ENCODE measurements at places on chromosomes 3 and 15.

GRCh38 chr3:108471426-108471825, 39.0 kb downstream of the MYH15 start:
- DNase-seq: no peak

DNA sequence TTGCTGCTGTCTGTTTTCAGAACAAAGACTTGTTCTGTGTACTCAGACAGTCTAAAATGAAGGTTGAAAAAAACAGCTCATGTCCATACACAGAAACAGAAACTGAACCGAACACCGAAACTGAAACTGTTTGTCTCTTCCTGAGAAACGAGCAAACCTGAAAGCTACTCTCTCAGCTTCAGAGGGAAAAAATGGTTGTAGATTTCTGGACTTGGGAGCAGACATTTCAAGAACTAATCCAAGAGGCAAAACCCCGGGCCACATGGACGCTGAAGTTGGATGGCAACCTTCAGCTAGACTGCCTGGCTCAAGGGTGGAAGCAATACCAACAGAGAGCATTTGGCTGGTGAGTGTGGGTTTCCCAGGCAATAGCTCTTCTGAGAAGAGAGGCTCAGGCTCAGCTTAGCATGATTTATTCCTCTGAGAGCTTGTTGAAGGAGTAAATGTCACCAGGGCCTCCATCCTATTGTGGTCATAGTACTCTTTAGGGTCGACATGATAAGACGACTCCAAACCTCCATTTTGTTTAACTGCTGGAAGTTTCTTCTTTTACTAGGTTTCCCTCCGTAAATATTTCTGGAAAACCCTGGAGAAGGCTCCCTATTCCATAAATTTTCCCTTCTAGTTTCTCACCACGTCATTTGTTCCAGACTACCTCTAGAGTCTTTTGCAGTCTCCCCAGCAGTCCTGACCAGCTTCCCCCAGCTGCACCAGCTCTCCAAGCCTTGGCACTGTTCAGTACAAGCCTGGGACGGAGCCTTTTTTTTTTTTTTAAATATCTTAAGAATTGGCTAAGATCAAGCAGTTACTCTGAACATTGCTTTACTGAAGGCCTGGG, at the start of gene RTP4:
Gene RTP4, plus strand, starts transcription at position 135 of the 838 bp plus-strand sequence. Its CDS starts 57 bp downstream, at position 192.
- peak; percentile 83 for DNase-seq

DNA sequence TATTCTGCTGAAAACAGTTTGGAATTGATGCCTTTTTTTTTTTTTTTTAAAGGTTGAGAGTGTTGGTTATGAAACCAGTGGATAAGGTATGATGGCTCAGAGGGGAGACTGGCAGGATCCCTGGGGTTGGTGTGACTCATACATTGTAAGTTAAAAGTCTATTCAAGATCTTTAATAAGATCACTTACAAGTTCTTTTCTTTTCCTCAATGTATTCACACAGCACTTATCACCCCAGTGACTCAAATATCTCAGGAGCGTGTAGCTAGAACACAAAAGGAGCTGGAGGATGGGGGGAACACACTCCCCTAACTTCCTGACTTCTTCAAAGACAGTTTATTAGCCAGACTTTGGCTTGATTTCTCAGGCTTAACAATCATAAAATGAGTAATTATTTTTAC, 285.3 kb downstream of the SV2B start:
- no peak for DNase-seq

DNA sequence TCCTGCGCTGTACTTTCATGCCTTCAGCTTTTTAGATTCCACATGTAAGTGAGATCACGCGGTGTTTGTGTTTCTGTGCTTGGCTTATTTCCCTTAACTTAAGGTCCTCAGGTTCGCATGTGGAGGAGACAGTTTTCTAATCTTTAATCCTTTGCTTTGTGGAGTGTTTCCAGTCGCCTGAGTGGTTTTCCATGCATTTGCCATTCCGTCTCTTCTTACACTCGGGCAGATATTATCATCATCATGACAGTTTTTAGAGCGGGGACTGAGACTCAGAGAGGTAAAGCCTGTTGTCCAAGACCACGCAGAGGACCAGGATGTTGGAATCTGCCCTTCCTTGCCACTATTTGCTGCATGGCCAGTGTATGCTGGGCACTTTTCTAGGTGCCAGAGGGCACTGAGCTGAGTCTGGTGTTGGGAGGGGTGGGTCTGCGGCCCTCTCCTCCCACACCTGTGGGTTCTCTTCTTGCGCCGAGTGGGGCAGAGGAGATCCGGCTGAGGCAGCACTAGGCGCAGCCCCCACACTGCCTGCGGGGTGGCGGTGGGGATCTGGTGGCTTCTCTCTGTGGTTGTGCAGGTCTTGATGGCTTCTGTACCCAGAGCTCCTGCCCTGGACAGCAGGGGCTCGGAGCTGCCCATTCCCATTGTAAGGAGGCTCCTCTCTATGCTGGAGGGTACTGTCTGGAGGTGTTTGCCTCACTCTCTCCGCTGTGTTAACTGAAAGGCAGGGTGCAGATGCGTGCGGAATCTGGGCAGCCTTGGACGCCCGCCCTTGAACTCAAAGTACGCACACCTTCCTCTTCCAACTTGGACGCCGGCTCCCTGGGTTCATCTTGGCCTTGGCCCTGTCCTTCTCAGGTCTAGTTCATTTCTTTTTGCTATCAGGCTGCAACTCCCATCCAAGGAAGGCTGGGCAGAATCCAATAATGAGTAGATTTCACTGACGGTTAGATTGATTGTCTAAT, 156.0 kb upstream of the RGMA start:
- DNase-seq: no peak

- DNase-seq: no peak
Measured at GRCh38 chr3:45191924-45192417, 34.1 kb downstream of the TMEM158 start.

DNA sequence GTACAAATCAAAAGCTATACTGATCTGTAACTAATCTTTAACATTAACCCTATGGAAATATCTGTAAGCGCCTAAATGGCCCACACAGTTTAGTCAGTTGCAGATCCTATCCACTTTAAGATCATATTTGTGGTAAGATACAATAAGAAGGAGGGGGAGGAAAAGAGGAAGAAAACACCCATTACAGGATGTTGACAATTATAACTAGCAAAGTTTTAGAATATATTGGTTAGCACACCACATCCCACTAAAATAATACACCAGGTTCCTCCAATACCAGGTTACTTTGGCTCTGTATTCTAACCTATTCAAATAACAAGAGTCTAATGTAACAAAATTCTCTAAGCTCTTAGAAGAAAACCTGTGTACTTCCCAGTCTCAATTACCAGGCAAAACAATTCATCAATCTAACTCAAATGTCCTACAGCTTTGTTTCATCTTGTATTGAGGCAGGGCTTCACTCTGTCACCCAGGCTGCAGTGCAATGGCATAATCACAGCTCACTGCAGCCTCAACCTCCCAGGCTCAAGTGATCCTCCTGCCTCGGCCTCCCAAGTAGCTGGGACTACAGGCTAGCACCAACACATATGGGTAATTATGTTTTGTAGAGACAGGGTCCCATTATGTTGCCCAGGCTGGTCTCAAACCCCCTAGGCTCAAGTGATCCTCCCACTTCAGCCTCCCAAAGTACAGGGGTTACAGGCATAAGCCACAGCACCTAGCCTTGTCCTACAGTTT, 4.2 kb downstream of the SLC4A7 start:
- DNase-seq: no peak

DNA sequence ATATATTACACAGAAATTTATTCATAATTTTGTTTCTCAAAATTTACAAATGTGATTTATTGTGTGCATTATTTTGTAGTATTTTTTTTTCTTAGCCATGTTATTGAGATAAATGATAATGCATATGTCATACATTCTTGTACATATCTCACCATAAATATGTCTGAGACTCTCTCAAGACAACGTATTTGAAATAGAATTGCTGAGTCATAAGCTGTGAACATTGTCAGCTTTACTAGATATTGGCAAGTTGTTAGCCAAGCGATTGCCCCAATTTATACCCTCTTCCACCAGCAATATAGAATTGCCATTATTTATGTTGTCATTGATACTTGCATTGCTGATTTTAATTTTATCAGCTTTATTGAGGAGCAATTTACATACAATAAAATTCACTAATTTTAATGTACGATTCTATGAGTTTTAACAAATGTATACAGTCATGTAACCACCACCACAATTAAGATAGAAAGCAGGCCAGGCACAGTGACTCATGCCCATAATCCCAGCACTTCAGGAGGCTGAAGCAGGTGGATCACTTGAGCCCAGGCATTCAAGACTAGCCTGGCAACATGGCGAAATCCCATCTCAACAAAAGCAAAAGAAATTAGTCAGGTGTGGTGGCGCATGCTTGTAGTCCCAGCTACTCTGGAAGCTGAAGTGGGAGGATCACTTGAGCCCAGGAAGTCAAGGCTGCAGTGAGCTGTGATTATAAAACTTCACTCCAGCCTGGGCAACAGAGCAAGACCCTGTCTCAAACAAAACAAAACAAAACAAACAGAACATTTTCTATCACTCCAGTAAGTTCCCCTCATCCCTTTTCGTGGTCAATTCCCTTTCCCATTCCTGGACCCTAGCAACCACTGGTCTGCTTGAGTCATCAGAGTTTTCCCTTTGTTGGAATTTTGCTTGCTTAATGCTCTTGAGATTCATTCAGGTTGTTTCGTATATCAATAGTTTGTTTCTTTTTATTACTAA, 373.1 kb downstream of the MFSD1 start:
- no peak for DNase-seq

- DNase-seq: no peak
Measured at GRCh38 chr15:56693761-56694160, 39.5 kb downstream of the ZNF280D start.

DNA sequence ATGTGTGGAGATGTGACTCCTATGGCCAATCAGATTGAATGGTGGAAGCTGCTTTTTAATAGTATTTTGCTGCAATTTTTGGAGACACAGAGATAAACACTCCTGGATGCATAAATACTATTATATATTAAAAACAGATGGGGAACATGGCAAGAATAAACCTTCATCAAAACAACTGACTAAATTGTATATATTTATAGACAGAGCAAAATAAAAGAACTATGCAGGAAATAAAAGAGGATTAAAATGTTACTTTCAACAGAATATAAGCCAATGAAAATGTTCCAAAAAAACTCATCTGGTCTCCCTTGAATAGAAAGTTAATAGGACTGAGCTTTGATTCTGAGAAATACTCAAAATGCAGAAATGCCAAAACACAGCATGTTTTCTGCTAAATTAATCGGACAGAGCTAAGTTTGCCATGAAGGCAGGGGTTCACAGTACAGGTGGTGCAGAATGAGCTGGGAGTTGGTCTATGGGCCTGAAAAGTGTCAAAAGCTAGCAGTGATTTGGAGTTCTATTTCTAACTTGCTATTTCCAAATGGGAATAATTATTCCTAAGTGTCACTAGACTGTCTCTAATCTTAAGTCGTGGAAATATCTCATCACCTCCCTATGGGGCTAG, 227.2 kb downstream of the CNTN3 start:
- no peak for DNase-seq

DNA sequence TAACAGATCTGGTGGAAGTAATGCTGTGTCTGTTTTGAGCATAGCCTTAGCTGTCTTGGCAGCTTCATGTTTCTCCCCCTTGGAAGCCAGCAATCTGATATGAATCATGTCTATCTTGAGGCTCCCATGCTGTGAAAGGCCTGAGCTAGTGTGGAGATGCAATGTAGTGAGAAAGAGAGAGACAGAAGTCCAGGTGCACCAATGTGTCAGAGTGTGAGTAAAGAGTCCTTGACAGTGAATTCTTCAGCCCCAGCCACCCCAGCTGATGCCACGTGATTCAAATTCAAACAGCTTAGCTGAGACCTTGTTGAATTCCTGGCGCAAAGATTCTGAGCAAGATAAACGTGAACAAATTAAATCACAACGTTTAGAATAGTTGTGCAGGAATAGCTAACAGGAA, 704.2 kb downstream of the EDEM1 start:
- no peak for DNase-seq

All from activated CD4-positive, alpha-beta T cell treated with anti-CD3 and anti-CD28 coated beads, Interleukin-2, Interleukin-6, amounts not matched to agents 100 ng/mL and 50 ng/mL, durations not matched to agents 16 hours and 8 hours (primary cell).